Naive thymus-derived CD8-positive, alpha-beta T cell (primary cell): ENCODE measurements at places on chromosomes 6 and 20. TPM values are rescaled to one million over a fixed set of nuclear protein-coding genes. Genes with fewer than 3 reads are reported as not detected.

The MCM9 gene
- 10.7 TPM for polyA plus RNA-seq

DNA sequence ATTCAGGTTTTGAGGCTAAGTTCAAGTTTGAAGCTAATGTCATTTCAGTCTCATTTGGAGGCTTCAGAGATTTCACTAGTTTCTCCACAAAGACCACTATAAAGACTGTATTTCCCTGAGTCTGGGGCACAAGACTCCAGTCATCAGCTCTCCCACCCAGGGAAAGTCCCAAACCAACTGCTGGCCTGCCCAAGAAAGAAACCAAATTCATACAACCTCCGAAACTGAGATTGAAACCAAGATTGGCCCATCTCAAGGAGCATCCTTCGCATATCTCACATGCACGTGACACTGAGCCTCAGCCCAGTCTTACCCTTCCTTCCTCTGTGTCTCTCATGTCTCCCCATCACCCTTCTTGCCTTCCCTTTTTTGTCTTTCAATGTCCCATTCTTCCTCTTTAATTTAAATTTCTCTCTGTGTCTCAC lies 3.5 kb upstream of the LTA start:
- peak; percentile 65 for DNase-seq
- H3K4me3 ChIP-seq, result peak overlapping the region; percentile 68
- no peaks in the 10 kb centered on the region for H3K27me3 ChIP-seq
- H3K36me3 ChIP-seq, result no peaks in the 10 kb centered on the region
- peaks cover 80% of the 10 kb centered on the region for H3K4me1 ChIP-seq

GRCh38 chr20:44495802-44496481 lies 20.3 kb downstream of the TTPAL start:
- no peak overlapping the region for H3K27ac ChIP-seq
- H3K4me1 ChIP-seq, result peaks cover 7% of the 10 kb centered on the region
- peaks cover 7% of the 10 kb centered on the region for H3K36me3 ChIP-seq
- no peak overlapping the region for H3K4me3 ChIP-seq

GRCh38 chr6:16949716-16950115 lies 152.1 kb upstream of the STMND1 start:
- no peaks in the 10 kb centered on the region for H3K4me1 ChIP-seq
- no peaks in the 10 kb centered on the region for H3K36me3 ChIP-seq
- no peak overlapping the region for H3K4me3 ChIP-seq
- DNase-seq, result no peak
